Dermis microvascular lymphatic vessel endothelial cell (primary cell): ENCODE measurements at places on chromosomes 1 and 21.
A peak's percentile ranks its signal among the peaks of the same experiment; 100 is the strongest.

- no peak for DNase-seq
Observed at GRCh38 chr1:108854221-108855019, 2.5 kb downstream of the AKNAD1 start.

DNA sequence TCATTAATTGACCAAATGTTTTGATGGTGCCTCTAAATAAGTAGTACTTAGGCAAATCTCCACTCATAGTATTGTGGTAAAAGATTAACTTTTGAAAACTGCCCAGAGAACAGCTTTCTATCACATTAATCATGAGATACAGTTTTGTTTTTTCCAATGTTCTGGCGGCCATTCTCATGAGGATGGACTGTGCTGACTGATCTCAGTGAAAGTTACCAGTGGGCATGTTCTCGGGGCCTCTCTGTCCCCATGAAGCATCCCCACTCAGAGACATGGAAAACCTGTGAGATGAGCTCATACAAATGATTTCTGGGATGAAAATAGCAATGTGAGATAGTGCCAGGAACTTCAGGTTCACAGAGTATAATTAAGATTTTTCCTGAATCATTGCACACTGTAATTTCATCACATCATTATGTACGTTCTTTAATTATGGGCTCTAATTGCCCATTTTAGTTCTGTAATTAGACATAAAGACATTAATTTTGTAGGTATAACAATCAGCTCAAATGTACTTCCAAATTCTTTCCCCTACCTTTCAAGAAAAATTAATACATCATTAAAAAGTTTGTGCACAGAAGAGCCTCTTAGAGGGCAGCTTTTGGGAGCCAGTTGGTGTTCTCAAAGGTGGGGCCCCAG lies 40.5 kb downstream of the DDR2 start:
- no peak for DNase-seq

- no peak for DNase-seq
Observed at GRCh38 chr1:98292994-98293393, 368.5 kb upstream of the SNX7 start.

DNA sequence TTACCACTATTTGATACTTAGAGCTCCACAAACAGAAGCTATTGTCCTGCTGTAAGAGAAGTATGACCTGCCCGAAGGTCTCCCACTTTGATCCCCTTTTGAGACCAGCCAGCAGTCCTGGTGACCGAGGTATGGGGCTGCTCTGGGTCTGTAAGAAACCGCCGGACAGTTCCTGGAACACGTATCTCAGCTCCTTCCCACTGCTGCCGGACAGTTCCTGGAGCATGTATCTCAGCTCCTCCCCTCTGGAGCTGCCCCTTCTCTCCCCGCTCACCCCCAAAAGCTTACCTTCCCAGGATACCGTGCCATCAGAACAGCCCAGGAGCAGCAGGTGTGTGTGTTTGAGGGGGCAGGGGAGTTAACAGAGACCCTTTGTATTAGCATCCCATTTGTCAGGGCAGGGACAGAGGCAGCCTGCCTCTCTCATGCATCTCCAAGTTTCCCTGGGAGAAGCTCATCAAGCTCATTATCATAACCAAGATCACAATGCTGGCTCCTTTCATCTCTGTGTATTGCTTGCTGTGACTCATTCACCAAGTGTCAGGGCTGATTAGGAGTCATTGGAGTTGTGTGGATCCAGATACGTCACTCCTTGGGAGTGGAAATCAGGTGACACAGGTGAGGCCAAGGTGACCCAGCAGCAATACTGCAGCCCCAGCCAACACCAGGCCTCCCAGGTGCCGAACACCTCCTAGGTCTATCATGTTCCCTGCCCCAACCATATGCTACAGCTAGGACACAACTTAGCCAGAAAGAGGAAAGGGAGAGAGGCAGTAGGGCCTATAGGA lies 25.3 kb downstream of the OPTC start:
- DNase-seq: no peak

- DNase-seq: no peak
Observed at GRCh38 chr1:193524021-193524420, 337.6 kb upstream of the B3GALT2 start.

- DNase-seq: no peak
Observed at GRCh38 chr21:39007532-39007931, 175.7 kb downstream of the PSMG1 start.

DNA sequence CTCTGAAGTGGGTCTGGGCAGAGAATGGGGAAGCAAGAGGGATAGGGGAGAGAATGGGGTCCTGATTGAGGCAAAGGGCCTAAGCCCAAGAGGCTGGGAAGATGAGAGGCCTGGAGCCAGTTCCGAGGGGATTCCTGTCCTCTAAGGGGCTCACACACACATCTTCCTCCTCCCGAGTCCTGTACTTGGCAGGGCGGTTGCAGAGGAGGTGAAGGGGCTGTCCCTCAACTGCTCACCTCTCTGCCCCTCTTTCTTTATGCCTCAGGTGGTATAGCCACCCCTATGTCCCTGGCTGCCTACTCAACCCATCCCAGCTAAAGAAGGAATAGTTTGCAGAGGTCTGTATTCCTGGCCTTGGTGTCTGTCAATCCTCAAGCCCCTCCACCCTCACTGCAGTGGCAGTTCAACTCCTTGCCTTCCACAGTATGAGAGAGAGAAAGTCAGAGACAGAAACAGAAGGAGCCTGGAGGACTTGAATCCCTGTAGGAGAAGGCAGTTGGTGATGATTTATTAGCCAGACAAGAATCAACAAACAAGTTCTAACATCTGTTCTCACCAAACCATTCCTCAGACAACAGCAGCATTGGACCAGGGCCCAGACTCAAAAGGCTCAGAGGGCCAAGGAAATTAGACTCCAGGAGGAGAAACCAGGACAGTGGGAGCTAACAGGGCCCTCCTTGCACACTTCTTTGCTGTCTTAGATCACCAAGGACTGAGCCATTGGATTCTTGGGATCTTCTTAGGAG lies 10.7 kb downstream of the SH2D2A start:
- peak; percentile 37 for DNase-seq

- DNase-seq: no peak
Observed at GRCh38 chr1:236338096-236338495, 56.0 kb upstream of the EDARADD start.

- no peak for DNase-seq
Observed at GRCh38 chr1:81899214-81899821, 98.6 kb downstream of the ADGRL2 start.

DNA sequence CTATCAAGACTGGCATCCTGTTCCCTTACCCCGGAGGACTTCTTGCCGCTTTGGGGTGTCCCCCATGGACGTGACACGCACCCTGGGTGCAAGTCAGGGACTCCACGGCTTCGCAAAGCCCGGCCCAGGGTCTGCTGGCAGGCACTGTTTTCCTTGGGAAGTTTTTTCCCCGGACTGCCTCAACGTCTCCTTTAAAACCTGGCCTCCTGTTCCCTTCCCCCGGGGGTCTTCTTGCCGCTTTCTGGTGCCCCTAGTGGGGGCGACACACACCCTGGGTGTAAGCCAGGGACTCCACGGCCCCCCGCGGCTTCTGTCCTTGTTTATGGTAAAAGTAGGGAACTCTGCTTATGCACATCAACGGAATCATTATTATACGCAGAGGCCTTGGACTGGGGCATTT lies 136.6 kb downstream of the LIPI start:
- DNase-seq: no peak

DNA sequence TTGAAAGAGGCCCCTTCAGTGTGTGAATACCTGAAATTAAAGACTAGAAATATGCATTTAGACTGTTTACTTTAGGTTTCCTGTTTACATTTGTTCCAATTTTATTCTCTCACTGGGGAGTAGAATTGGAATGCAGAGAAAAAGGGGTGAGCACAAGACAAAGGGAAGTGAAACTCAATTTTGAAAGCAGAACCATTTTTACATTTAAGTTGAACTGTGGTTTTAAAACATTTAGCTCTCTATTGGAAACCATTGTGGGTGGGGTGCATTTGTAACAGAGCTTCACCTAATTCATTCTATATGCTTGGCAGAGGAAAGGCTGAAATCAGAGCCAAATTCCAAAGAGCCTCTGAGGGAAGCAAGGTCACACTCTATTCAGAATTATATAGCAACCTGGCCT lies 235.3 kb upstream of the C1orf105 start:
- no peak for DNase-seq

DNA sequence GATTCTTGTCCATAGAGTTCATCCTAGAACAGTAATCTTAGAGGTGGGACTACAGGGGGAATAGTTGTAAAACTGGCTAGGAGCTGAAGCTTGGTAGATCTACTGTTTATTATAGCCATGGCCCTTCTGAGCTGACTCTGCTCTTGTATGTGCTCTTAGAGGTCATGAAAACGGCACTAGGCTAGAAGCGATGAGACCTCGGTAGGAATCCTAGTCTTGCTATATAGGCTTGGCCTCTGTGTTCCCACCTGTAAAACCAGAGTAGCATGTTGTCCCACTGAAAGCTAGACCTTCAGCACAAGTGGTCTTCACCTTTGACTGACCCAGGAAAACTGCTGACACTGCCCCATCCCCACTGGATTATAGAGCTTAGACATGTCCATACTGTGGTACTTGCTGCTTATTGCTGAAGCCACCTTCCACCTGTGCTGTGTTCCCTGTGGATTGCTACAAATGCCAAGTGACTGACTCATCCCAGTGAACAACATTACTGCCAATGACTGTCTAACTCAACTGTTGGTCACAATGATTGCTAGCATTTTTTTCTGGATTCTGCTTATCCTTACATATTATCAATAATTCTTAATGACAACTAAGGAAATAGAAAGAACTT lies 23.0 kb upstream of the PIGC start:
- no peak for DNase-seq

DNA sequence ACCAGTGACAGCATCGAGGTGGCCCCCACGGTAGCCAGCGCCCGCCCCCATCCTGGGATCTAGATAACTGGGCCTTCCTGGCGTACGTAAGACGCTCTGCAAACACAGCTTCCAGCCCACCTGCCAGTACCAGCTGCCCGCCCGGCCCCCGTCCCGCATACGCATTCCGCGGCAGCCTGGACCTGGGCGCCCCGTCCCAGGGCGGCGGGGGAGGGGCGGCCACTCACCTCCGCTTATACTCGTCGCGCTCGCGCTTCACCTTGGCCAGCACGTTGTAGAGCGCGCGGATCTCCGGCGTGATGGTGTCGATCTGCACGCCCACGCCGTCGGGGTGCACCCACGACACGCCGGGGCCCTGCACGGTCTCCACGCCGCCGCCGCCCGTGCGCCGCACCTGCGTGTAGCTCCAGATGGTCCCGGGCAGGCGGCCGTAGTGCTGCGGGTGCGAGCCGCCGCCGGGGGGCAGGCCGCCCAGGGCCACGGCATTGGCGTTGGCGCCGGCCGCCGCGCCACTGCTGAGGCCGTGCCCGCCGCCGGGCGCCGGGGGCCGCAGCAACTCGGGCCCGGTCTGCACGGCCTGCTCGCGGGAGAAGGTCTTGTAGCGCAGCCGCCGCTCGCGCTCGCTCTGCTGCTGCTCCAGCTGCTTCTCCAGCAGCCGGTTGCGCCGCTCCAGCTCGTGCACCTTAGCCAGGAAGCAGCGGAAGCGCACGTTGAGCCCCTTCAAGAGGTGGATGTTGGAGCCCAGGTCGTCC lies 859 bp downstream of the IFFO2 start:
- no peak for DNase-seq

- peak; percentile 33 for DNase-seq
Observed at GRCh38 chr1:201022820-201023516, 546 bp downstream of the KIF21B start.

- no peak for DNase-seq
Observed at GRCh38 chr1:113434874-113435175, 44.5 kb downstream of the MAGI3 start.

DNA sequence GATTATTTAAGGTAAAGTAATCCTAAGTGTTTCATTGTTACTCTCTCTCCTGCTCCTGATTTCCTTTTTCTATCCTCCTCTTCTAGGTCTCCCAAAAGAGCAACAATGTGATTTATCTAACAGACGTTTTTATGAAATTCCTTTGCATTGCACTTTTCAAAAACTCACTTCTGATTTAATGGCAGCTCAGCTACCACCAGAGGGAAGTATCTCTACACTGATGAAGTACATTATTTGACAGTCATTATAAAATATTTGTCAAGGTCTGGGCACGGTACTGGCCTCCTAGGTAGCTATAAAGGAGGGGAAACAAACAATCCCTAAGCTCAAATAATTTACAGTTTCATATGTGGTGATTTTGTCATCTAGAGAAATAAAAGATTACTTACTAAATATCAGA lies 15.6 kb downstream of the TMPRSS15 start:
- DNase-seq: no peak

GRCh38 chr1:113453771-113454083 lies 63.4 kb downstream of the MAGI3 start:
- no peak for DNase-seq

- DNase-seq: peak; percentile 14
Observed at GRCh38 chr1:24364975-24365678, 46.0 kb downstream of the GRHL3 start.

DNA sequence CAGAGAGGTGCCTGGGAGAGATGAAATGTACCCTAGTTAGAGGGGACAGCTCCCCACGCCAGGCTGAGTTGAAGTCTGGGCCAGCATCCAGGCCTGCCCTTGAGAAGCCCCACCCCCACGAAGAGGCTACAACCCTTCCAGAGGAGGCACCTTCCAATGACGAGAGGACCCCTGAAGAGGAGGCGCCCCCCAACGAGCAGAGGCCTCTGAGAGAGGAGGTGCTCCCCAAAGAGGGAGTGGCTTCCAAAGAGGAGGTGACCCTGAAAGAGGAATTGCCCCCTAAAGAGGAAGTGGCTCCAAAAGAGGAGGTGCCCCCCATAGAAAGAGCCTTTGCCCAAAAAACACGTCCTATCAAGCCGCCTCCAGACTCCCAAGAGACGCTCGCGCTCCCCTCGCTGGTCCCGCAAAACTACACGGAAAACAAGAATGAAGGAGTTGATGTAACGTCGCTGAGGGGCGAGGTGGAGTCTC lies 3.1 kb downstream of the EVA1B start:
- no peak for DNase-seq

DNA sequence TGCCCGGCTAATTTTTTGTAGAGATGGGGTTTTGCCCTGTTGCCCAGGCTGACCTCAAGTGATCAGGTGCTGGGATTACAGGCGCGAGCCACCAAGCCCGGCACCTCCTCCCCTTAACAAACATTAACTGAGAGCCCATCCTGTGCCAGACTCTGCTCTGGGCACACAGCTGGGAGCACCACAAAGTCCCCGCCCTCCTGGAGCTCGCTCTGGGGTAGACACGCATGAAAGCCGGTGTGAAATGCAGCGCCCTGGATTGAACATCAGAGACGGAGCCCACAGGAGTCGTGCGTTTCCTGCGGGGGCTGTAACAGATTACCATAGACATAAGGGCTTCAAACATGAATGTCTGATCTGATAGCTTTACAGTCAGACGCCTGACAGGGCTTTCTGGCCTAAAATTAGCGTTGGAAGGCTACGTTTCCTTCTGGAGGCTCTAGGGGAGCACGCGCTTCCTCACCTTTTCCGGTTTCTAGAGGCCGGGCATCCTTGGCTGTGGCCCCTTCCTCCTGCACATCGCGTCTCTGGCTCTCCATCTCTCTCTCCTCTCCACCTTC lies 14.3 kb downstream of the SLC27A3 start:
- DNase-seq: no peak

DNA sequence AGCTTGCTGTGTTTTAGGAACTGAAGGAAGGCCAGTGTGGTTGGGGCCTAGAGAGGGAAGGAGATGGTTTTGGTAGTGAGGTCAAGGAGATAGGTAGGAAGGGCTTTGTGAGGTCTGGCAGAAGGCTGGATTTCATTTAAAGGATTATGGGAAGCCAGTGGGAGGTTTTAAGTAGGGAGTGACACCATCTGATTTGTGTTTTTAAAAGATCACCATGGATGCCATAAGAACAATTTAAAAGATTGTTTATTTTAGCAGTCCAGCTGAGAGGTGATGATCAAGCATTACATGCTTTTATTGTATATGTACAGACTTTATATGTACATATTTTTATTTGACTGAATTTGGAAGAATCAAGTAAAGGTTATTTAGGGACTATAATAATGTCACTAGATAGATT lies 26.4 kb downstream of the RGL1 start:
- DNase-seq: no peak

- DNase-seq: no peak
Observed at GRCh38 chr1:55002686-55003085, 4.0 kb downstream of the BSND start.
